Fibroblast of skin of left biceps (primary cell): ENCODE measurements at places on chromosomes 3 and 15.

- no peak for DNase-seq
These were observed 600 bp upstream of the USP3 start for GRCh38 chr15:63503739-63504246.

GRCh38 chr3:55538158-55538557, 51.1 kb upstream of the WNT5A start:
- no peak for DNase-seq

DNA sequence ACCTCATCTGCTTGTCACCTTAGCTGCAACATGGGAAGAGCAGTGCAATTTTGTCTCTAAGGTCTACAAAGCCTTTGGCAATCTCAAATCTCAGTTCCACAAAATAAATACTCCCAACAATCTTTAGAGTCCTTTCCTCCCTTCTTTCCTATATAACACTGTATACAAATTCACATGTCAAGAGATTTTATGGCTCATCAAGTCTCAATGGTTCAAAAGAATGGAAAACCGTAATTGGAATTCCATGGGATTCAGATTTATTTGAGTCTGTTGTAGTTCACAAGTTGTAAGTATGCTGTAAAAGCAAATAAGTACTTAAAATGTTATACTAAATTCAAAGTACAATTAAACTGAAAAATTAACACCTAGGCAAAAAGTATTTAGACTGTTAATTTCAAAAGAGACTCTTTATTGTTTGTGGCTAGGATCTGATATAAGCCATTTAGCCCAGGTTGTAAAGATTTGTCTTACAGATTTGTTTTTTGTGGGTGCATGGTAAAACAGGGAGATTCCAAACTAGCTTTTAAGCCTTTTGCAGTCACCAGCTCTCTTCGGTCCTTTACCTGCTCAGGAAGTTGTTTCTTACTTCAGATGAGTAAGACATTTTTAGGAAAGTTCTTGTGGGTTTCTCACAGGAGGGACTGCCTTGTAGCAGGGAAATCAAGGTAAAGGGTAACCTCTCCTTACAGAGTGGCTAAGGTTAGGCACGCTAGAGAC, 50.1 kb downstream of the CMSS1 start:
- no peak for DNase-seq

GRCh38 chr15:70065006-70065722, 32.6 kb downstream of the TLE3 start:
- DNase-seq: no peak

- no peak for DNase-seq
These were observed 964 bp downstream of the SLC25A20 start for GRCh38 chr3:48897460-48898376.

- DNase-seq: no peak
These were observed 90.1 kb downstream of the NEK10 start for GRCh38 chr3:27279123-27279522.

DNA sequence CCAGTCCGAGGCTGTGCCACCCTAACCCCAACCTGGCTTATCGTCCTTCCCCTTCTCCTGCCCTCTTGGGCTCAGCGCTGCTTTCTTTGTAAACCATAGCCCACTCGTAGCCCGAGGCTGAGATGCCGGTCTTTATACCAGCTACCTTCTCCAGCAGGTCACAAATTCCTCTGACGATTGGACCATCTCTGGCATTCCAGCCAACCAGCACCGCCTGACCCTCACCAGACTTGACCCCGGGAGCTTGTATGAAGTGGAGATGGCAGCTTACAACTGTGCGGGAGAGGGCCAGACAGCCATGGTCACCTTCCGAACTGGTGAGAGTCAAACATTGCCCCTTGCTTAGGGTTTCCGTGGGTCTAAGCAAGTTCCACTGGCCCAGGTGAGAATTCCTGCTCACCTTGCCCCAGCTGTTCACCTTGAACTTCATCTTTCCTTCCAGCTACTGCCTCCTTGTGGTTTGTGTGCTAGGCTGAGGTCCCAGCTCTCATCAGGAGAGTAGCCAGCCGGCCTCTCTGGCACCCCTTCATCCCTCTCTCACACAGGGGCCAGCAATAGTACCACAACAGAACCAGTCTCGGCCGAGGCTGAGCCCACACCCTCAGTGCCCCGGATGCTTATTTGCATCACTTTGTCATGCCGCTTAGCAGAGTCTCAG, 66.7 kb downstream of the BOC start:
- DNase-seq: no peak

- no peak for DNase-seq
These were observed 91.5 kb upstream of the ADAMTS17 start for GRCh38 chr15:100433304-100433703.

- no peak for DNase-seq
These were observed 2.1 kb upstream of the CPB1 start for GRCh38 chr3:148825476-148825875.

DNA sequence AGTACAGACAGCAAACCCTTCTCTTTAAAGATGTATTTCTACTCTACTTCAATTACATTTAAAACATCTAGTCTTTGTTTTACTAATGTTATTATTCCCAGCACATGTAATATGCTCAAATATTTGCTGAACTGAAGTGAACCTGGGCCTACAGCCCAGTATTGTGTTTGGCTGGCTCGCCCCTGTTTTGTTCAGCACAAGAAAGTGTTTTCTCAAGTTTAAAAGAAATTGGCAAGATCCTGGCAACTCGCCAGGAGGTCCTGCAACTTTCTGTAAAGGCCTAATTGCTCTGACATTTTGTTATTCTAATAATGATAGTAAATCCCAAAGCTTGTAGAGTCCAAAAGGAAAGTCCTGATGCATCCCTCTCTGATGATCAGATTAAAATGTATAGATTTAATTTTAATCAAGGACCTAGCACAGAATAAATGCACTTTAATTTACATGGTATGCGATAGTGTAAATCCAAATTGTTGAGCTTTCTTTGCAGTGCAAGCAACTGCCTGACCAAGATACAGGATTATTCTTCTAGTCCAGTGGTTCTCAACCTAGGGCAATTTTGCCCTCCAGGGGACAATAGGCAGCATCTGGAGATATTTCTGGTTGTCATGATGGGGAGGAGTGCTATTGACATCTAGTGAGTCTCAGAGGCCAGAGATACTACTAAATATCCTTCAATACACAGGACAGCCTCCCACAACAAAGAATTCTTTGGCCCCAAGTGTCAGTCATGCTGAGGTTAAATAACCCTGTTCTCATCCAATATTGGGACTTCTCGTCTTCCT, 35.7 kb upstream of the TMOD3 start:
- DNase-seq: no peak

DNA sequence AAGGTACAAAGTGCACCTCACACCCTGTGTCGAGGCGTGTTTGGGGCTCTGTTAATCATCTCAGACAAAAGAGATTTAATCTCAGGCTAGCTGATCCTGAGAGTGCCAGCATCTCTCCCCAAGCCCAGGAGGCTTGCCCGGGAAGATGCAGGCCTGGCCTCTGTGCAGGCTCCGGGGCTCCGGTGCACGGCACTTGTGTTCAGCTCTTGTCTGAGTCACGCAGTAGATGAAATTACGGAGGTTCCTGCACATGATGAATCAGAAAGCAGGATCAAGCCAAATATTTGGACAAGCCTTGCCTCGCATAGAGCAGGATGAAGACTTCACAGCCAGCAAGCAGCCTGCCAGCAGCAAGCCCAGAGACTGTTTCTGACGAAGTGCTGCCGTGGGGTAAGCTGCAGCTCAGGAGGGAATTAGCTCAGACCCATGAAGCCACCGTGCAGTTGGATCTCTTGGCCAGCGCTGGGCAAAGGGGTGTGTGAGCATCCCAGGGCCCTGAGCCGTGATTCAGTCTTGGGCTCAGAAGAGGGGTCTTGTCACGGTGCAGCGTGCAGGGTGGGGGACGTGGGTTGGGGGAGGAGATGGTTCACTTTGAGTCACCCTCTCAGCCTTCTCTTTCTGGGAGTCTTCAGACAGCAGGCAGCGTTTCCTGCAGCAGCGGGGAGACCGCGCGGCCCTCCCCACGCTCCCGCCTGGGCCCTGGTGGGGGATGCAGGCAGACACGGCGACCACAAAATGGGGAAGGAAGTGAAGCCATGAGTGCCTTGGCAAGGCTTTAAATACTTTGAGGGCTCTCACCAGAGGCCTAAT, 89.2 kb upstream of the MEF2A start:
- peak; percentile 94 for DNase-seq

- no peak for DNase-seq
These were observed 19.1 kb downstream of the LRRC31 start for GRCh38 chr3:169850618-169851017.

GRCh38 chr15:43955140-43955539, 128.3 kb downstream of the WDR76 start:
- no peak for DNase-seq

- no peak for DNase-seq
These were observed 127.4 kb downstream of the EDEM1 start for GRCh38 chr3:5314897-5315296.

GRCh38 chr3:159726231-159726964, 262.2 kb upstream of the IL12A start:
- DNase-seq: no peak

DNA sequence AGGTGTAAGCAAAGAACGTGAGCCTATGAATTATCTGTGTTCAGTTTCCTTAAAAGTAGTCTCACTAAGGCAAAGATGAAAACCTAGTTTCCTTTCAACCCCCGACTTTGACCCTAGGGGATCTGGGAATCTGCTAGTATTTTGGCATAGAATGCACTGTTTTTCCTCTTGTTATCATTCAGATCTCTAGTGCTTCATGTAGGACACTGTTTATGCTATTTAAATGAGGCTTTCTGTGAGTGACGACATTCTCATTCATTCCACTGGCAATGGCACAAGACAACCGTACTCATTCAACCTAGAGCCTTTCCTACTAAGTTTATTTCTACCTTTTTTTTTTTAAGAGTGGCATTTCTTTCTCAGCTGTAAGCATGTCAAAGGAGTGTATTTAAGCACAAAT, 67.0 kb downstream of the CHAC1 start:
- no peak for DNase-seq

DNA sequence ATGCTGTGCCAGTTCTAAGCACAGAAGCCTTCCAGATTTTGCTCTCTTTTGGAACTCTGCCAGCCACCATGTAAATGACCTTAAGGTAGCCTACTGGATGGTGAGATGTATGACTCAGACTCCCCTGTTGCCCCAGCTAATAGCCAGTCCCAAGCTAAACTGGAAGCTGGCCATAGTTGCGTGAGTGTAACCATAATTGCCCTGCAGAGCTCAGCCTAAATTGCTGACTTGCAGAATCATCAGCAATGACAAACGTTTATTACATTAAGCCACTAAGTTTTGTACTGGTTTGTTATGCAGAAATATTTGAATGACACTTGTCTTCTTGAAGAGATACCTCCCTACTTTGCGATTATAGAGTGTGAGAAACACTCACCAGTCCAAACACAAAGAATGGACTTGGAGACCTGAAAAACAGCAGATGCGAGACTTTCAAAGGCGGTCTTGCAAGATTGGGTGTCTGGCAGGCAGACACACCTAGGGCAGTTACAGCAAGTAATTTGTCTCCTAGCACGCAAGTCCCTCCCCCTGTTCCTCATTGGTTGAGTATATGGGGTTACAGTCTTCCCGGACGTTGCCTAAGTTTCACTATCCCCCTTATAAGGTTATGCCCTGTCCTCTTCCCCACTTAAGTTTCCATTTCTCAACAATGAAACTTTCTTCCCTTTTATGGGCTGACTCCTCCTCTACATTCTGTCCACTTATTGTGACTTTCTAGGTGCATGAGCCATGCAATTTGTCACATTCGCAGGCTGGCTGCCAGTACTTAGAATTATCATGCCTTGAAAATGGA, 83.6 kb upstream of the XCR1 start:
- DNase-seq: no peak

DNA sequence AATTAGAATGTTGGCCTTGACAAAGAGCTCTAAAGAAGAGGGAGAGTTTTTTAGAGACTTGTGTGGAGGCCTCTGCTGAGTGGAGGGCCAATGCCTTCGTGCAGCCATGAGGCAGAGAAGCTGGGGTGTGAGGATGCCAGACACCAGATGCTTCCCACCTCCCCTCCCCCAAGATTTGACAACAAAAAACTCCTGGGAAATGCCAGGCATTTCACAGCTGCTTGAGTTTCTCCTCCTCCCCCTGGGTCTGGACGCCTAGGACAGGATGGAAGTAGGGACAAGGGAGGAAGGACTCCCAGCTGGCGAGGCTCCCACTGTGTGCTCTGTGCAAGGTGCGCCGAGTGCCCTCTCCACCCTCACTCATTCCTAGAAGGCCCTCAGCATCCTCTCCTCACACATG, 20.1 kb downstream of the TGM4 start:
- no peak for DNase-seq

- DNase-seq: peak; percentile 12
These were observed 3.5 kb downstream of the PDE12 start for GRCh38 chr3:57559526-57559925.

DNA sequence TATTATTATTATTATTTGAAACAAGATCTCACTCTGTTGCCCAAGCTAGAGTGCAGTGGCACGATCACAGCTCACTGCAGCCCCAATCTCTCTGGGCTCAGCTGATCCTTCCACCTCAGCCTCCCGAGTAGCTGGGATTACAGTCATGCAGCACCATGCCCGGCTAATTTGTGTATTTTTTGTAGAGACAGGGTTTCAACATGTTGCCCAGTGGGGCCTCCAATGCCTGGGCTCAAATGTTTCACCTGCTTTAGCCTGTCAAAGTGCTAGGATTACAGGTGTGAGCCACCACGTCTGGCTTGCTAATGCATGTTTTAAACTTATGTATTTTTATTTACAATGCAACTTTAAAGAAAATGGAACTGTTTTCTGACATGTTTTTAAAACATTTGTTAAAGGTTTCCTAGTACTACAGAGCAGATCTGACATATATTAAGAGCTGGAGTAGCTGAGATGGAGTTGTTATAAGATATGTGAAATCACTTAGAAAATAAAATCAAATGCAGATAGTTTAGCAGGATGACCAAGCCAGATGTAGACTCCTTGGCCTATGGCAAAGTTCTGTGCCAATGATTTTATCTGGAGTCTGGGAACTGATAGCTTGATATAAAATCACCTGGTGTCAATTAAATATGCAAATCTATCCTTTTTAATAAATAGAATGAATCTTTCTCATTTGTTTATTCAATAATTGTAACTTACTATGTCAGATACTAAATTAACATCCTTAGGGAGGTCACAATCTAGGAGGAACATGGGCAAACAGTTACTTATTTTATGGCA, 310.1 kb upstream of the NAALADL2 start:
- no peak for DNase-seq

- no peak for DNase-seq
These were observed 123.8 kb downstream of the GMNC start for GRCh38 chr3:190738636-190739155.

DNA sequence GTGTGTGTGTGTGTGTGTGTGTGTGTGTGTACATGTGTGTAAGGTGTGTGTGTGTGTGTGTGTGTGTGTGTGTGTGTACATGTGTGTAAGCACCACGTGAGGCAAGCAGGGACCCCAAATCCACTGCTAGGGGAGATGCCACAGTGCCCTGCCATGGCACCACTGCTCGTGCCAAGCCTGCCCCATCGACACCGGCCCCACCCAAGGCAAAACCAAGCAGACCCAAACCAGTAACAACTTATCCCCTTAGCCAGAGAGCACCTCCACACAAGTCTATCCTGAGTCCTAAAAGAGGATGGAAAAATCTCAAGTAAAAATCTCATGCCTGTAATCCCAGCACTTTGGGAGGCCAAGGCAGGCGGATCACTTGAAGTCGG, 45.1 kb downstream of the BDH1 start:
- no peak for DNase-seq
